CD4-positive, alpha-beta memory T cell (primary cell): ENCODE measurements at places on chromosomes 12 and 14. TPM values are rescaled to one million over a fixed set of nuclear protein-coding genes. Genes with fewer than 3 reads are reported as not detected.

Gene KLRG1
- total RNA-seq = 55.8 TPM

Gene GLI1
- total RNA-seq = 0.35 TPM

Gene PRB2
- total RNA-seq = not detected

Gene LGALS3
- 46.3 TPM for total RNA-seq

Gene SVOP
- not detected for total RNA-seq
